ENCODE measurements at places on chromosomes 2 and 18.

DNA sequence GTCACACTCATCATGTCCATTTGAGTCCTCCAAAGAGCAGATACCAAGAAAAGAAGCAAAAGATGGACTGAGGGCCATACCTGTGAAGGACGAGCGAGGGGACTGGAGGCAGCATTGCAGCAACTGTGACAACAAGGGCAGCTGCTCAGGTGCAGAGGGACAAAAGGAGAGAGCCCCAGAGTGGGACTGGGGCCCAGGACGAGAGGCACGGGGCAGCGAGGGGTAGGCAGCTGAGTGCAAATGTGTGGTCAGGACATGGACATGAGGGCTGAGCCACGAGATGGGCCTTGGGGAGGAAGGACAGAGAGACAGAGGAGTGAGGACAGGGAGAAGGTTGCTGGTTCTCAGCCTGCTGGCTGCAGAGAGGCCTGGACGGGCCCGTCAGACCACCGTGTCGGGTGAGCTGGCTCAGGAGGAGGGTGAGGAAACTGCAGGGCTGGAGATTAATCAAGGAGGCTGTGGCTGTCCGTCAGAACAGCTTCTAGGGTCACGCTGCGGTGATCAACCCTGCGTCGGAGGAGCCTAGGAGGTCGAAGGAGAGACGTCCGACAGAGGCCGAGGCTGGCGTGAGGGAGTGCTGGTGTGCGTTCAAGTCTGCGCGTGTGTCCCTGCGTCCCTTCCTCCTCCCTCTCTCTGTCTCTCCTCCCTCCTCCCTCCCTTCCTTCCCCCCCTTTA is 206.8 kb upstream of the HDAC4 start:
- DNase-seq: no peak

- DNase-seq: no peak
These were observed 45.9 kb downstream of the PXDN start for GRCh38 chr2:1698188-1698945.

DNA sequence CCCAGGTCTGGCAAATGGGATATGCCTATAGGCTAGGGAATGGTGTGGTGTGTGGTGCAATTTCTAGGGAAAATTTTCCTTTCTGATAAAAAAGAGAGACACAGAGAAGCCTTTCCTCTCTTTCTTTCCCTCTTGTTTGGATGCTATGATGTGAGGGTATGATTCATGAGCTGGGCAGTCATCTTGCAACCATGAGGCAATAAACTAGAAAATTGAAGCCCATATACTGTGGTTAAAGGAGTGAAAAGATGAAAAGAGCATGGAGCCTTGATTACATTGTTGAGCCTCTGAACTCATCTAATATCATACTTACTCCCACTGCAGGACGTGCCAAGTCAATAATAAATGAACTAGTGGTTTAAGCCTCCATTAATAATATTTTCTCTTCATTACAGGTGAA is 215.6 kb downstream of the HAUS1 start:
- DNase-seq: no peak

DNA sequence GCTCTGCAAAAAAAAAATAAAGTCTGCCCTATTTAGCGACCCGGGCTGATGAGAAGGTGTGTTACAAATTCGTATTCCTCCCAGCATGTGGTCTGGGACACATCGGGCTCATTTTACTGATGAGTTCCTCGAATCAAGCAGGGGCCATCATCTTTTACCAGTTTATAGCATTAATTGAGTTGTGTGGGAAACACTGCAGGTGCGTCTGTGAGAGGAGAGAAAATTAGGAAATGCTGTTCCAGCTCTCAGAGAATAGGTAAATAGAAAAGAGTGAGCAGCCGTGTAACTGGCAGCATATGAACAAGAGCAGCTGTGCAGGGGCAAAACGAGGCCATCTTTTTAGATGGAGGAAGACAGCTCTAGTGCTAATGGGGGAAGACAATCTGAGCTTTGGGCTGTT is 216.7 kb downstream of the SETBP1 start:
- no peak for DNase-seq

GRCh38 chr2:38178556-38179419 is 102.8 kb upstream of the CYP1B1 start:
- peak; percentile 96 for DNase-seq

- no peak for DNase-seq
These were observed 17.9 kb downstream of the KCNG2 start for GRCh38 chr18:79815657-79816056.

GRCh38 chr2:25036221-25036559 is 5.7 kb upstream of the EFR3B start:
- DNase-seq: no peak

DNA sequence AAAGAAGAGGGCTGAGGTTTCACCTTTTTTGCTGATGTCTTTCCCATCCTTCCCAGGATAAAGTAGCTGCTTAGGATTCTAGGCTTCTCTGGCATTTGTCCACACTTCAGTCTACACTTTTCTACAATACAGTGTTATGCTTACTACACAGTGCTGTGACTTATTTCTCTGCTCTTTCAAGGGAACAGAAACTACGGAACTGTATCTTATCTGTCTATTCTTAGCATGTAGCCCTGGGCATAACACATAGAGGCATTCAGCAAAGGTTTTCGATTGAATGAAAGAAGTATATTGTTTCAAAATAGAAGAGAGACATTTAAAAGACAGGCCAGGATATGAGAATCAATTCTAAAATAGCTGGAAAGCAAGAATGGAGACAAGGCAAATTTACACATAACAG is 110.9 kb downstream of the ARHGEF33 start:
- no peak for DNase-seq

- no peak for DNase-seq
These were observed 193.4 kb downstream of the NBAS start for GRCh38 chr2:15367715-15368114.

- no peak for DNase-seq
These were observed 77.4 kb upstream of the TAF1B start for GRCh38 chr2:9765611-9766531.

- no peak for DNase-seq
These were observed 177.9 kb downstream of the PTH2R start for GRCh38 chr2:208584378-208584985.

Data from HS-5 (cell line).